HT1080 (cell line): ENCODE measurements at places on chromosomes 5 and 9. TPM values are rescaled to one million over a fixed set of nuclear protein-coding genes. Genes with fewer than 3 reads are reported as not detected.
A peak's percentile ranks its signal among the peaks of the same experiment; 100 is the strongest.

DNA sequence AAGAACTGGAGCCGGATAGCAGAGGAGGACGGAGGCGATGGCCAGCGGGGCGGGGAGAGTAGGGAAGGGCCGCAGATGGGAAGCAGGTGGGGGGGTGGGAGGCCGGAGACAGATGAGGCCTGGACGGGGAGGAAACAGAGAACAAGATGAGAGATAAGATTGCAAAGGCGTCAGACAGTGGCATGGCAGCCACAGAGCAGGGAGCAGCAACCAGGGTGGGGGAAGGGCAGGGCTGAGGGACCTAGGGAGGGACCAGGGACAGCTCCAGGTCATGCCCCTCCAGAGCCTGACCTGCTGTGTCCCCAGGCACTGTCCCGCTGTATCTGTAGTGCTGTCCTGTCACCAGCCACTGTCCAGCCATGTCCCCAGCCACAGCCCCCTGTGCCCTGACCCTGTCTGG lies 49.6 kb upstream of the LMX1B start:
- DNase-seq, result no peak

DNA sequence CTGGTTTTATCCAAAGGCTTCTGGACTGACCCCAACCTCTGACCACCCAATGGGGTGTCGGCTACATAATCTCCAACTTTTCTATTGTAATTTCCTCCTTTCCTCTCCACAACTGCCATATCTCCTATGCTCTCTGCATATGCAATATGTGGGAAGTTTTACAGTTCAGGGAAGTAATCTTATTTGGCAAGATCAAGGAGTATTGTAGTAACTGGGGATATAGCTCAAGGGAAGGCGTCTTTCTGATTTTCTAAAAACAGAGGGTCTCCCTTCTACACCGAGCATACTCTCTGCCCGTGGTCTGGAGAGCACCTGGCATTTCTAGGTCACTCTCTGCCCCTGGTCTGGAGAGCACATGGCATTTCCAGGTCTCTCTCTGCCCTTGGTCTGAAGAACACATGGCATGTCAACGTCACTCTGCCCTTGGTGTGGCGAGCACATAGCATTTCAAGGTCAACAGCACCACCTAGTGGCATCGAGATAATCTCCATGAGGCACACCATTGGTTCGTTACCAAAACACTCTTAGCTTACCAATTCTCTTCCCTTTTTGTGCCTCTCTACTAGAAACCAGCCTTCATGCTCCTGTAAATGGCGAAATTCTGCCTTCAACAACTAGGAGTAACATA lies 616.4 kb upstream of the NUDT12 start:
- peak; percentile 73 for DNase-seq

DNA sequence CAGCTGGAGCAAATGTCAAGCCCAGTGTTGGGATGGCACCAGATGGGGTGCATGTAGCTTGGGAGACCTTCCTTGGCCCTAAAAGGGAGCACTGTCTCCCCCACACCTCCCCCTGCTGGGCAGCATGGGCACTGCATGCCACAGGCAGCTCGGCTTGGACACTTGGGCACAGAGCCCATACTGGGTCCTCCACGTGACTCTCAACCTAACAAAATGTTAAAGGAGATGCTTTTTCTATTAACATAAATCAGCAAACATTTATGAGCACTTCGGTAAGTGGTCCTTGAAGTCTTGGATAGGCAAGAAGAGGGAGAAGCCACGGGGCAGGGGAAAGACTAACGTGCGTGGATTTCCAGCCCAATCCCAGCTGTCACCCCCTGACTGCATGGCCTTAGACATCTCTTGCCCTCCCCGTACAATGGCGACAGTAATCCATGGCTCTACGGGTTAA lies 23.9 kb upstream of the MAPK9 start:
- peak; percentile 28 for DNase-seq

DNA sequence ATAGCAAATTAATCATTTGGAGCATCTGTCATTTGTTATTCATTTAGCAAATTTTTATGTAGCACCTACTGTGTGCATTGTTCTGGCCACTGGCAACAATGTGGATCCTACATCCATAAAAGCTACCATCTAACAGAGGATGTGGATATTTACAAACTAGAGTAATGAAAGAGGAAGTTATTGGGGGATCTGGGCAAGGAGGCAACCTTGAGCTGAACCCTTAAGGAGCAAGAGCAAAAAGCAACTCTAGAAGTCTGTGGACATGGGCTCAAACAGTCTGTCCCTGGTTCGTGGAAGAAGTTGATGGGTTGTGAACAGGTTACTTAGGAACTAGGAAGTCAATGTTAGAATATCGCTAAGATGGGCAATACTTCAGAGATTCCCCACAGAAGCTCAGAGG lies 259.9 kb downstream of the SYK start:
- DNase-seq, result no peak

- no peak for DNase-seq
These were observed 39.7 kb upstream of the SPRY4 start for GRCh38 chr5:142364251-142365145.

GRCh38 chr9:94096819-94097577 lies 12.7 kb downstream of the PTPDC1 start:
- peak; percentile 57 for DNase-seq

GRCh38 chr5:75340714-75341478 lies 3.9 kb downstream of the HMGCR start:
- no peak for DNase-seq

DNA sequence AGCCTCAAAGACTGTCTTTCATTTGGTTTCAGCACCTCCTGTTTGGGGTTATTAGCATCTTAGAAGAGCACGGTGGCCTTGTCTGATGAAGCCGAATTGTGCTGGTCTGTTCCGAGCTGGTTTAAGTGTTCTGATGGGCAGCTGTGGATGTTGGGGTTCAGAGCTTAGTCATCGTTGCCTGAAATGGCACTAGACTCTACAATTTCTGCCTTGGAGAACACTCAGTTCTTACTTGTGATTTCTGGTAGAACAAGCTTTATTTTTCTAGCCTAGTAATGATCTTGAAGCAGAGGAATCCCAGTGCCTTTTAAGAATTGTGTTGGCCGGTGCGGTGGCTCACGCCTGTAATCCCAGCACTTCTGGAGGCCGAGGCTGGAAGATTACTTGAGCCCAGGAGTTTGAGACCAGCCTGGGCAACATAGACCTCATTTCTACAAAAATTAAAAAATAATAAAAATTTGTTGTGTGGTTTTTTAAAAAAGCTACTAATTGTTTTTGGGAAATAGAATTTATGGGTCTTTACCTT lies 7.8 kb downstream of the FBXW5 start:
- no peak for DNase-seq

SLC22A5 gene
- total RNA-seq, result 0.70 and 2.1 TPM in 2 replicates

TARS1 gene
- 367 and 376 TPM in 2 replicates for total RNA-seq

- DNase-seq, result no peak
These were observed 360.3 kb downstream of the LRRC70 start for GRCh38 chr5:62938927-62939326.

- no peak for DNase-seq
These were observed 140.9 kb upstream of the DMRT1 start for GRCh38 chr9:700365-701282.
